ENCODE measurements at places on chromosomes 2 and 18. TPM values are rescaled to one million over a fixed set of nuclear protein-coding genes. Genes with fewer than 3 reads are reported as not detected.

NOL4 gene
- not detected for polyA plus RNA-seq

SELENOI gene
- polyA plus RNA-seq = 2.5 TPM

ZCCHC2 gene
- polyA plus RNA-seq = 7.7 TPM

ZNF519 gene
- 8.9 TPM for polyA plus RNA-seq

FHOD3 gene
- polyA plus RNA-seq = 5.5 TPM

ZBTB7C gene
- 6.5 TPM for polyA plus RNA-seq

GPBAR1 gene
- polyA plus RNA-seq = 2.8 TPM
